ENCODE measurements at places on chromosomes 3 and 15. TPM values are rescaled to one million over a fixed set of nuclear protein-coding genes. Genes with fewer than 3 reads are reported as not detected.

Gene TWF2
- total RNA-seq: 118 TPM

- DNase-seq: no peak
Observed at GRCh38 chr15:100863796-100864267, 15.8 kb upstream of the ALDH1A3 start.

- DNase-seq: no peak
Observed at GRCh38 chr15:60118146-60118545, 114.0 kb downstream of the FOXB1 start.

DNA sequence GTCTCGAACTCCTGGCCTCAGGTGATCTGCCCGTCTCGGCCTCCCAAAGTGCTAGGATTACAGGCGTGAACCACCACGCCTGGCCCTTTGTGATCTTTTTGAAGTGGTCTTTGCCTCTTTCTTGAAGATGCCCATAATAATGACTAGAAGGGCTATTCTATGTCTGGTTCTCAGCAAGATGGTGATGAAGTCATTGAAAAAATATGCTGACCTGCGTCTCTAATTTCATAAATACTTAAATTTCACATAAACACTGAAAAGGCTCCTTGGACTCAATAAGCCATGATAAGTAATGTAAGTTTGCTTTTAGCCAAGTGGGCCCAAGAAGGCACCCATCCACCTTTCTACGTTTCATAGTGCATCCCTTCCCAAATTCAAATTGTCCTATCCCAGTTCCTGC, 775 bp upstream of the MAPK6 start:
- no peak for DNase-seq

GRCh38 chr3:128367221-128367620, 99.5 kb downstream of the DNAJB8 start:
- no peak for DNase-seq

- no peak for DNase-seq
Observed at GRCh38 chr3:183884097-183884426, 618 bp downstream of the PARL start.

Gene SEMA3G
- total RNA-seq: 0.20 TPM

- DNase-seq: no peak
Observed at GRCh38 chr3:101845425-101845824, 3.9 kb upstream of the NFKBIZ start.

GRCh38 chr15:66154581-66154980, 99.0 kb downstream of the MEGF11 start:
- no peak for DNase-seq

GRCh38 chr15:87940768-87941167, 315.8 kb downstream of the NTRK3 start:
- DNase-seq: no peak
